ENCODE measurements at places on chromosomes 11 and 22.
A peak's percentile ranks its signal among the peaks of the same experiment; 100 is the strongest.

GRCh38 chr11:75100314-75100713, 3.6 kb upstream of the OR2AT4 start:
- DNase-seq: peak; percentile 66

GRCh38 chr22:37358917-37359316, 68.4 kb downstream of the ELFN2 start:
- DNase-seq: no peak

DNA sequence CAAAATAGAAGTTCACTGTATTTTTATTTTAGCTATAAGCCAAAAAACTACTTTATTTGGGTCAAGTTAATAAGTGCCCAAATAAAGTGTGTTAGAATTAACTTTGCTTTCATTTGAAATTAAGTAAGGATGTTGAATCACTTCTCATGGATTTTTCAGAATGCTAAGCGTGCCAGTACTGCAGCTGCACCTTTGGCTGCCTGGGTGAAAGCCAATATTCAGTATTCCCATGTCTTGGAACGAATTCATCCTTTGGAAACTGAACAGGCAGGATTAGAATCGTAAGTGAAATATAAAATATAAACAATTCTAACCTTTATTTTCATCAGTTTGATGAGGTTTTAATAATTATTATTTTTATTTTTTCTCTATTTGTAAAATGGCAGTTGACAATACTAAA, 113.6 kb downstream of the DYNC2H1 start:
- DNase-seq: no peak

DNA sequence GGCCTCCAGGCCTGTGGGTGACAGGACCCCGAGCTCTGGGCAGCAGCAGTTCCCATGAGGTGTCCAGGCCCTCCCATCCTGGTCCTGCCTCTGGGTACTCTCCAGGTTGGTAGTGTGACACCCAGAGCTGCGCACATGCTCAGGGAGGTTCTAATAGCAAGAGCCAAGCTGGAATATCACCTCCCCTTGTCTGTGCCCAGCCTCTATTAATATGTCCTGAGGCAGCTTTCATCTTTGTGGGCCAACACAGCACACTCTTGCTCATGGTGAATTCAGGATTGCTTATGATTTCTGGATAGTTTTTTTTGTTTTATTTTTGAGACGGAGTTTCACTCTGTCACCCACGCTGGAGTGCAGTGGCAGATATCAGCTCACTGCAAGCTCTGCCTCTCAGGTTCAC, 3.3 kb downstream of the P2RX6 start:
- DNase-seq: no peak

DNA sequence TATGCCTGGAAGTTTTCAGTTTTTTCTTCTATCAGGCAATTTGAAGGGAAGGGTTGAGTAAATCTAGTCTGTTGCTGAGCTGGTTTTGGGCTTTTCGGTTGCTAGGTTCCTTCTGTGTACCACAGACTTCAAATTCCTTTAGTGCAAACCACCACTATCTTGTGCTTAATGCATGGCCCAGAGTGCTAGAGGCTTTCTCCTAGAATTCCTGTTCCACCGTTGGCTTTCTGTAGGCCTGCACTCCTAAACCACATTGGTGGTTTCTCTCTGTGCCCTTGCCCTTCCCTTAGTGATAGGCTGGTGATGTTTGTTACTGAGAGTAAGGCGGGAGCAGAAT, 47.1 kb upstream of the CTSC start:
- no peak for DNase-seq

DNA sequence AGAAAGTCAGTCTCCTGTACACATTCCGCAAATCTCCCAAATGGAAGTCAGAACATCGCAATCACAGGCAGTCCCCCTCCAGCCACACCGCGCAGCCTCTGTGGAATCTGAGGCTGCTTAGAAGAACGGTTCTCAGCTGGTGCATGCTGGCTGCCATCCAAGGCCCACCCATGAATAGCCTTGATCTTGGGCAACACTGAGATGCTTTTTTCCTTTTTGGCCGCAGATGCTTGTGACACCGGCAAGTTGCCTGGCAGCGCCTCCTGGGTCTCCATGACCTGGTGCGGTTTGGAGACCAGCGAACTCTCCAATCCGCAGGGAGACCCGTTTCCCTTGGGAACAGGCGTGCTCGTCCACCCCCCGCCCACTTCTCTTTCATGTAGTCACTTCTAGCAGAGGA, 26.3 kb upstream of the PHF21B start:
- no peak for DNase-seq

All from activated CD4-positive, alpha-beta T cell treated with anti-CD3 and anti-CD28 coated beads, Interleukin-2, amount 10 ng/mL, durations not matched to agents 24 days and 14 days (primary cell).